ENCODE measurements at places on chromosomes 6 and 20.

DNA sequence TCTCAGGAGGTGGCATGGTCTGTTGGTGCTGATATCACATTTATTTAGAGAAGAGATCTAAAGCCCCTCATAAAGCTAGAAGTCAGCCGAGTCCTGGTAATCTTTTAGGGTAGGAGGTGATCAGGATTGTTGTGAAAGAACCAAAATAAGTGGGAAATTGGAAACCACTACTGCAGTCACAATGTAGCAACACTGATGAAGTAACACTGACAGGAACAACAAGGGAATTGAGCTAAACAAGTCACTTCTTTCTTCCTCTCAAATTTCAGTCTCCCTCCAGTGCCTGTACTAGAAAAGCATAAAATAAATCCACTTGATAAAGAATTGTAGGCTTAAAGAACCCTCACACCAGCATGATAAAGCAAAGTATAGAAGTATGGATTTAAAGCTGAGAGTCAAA, 1509.0 kb downstream of the GRIK2 start:
- no peak for DNase-seq

GRCh38 chr6:39173270-39173669, 56.0 kb downstream of the KCNK5 start:
- DNase-seq: no peak

- DNase-seq: no peak
Measured at GRCh38 chr6:16632101-16632500, 129.2 kb downstream of the ATXN1 start.

DNA sequence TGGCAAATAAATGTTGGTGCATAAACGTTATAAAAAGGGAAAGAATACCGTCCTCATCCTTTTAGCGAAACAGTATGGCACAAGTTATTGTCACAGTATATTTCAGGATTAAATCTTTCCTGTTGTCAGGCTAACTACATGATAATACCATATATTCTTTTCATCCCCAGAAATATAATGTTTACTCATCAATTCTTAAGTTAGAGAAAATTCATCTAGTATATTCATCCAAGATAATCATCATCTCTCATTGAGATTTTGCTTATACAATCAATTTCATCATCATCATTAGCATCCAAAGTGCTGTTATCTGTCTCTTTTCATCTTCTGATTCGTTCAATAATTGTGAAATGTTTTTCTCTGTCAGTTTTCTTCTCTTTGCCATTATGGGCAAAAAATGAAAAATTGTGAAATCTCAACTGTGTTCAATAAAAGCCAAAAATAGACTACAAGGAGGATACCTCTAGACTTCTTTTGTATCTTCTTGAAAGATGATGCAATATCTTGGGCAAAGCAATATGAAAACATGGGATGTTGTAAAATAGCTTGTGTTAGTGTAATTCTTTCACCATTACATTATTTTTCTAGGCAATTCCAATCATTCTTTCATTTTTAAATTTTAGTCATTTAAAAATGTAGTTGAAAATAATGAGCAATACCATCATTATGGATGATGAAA, 2.6 kb downstream of the SPACA1 start:
- DNase-seq: no peak

DNA sequence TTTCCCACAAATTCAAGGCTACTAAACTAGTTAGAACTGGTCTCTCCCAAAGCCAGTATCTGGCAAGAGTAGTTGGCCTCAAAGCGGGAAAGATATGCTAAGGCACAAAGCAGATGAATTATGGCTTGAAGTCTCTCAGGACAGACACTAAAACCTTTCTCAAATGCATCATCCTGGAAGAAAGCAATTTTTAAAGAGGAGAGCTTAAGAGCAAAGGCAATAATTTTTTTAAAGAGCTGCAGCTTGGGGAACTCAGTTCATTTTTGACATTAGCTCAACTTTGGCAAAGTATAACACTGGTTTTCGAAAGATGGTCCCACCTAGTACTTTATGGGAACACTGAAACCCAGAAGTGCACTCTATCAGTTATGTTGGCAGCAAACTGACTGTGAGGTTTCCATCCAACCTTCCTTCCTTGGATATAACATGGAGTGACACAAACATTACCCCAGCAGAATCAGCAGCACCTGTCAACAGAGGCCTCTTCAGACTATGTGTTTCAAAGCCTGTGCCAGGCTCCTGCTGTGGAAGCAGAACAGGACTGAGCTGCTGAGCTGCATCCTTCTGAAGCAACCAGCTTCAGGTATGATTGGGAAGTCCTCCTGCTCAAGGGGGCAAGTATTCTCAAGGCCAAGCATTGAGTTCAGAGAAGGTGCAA, 852.3 kb upstream of the HS3ST5 start:
- DNase-seq: no peak

DNA sequence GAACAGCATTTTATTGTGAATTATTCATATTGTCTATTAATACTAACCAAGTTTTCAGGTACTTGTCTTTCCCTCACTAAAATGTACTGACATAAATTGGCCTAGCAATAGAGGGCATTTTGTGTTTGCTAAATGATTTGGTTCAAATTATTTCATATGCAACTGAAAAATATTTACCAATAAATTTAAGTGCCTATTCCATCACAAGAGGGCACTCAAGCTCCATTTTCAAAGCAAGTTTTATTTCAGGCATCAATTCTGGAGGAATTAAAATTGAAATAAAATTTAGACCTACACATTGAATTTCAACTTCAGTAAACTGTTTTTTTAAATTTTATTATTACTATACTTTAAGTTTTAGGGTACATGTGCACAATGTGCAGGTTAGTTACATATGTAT, 114.3 kb upstream of the SYNCRIP start:
- no peak for DNase-seq

GRCh38 chr6:105174512-105174911, 5.3 kb downstream of the POPDC3 start:
- DNase-seq: no peak

Measured in activated CD4-positive, alpha-beta T cell treated with anti-CD3 and anti-CD28 coated beads for 48 hours (primary cell).